ENCODE measurements at places on chromosomes 2 and 18. TPM values are rescaled to one million over a fixed set of nuclear protein-coding genes. Genes with fewer than 3 reads are reported as not detected.

GRCh38 chr2:136443661-136444060, 321.7 kb upstream of the THSD7B start:
- H3K4me3 ChIP-seq: no peak overlapping the region
- no peaks in the 10 kb centered on the region for H3K27me3 ChIP-seq
- no peak overlapping the region for H3K27ac ChIP-seq
- H3K4me1 ChIP-seq: peaks cover 2% of the 10 kb centered on the region
- H3K36me3 ChIP-seq: no peaks in the 10 kb centered on the region

Gene KCNG2
- total RNA-seq: 0.15 TPM

GRCh38 chr2:231957913-231958763, 3.4 kb upstream of the DIS3L2 start:
- H3K4me1 ChIP-seq: peaks cover 5% of the 10 kb centered on the region
- no peaks in the 10 kb centered on the region for H3K27me3 ChIP-seq
- H3K36me3 ChIP-seq: peaks cover 4% of the 10 kb centered on the region
- no peak overlapping the region for H3K4me3 ChIP-seq

DNA sequence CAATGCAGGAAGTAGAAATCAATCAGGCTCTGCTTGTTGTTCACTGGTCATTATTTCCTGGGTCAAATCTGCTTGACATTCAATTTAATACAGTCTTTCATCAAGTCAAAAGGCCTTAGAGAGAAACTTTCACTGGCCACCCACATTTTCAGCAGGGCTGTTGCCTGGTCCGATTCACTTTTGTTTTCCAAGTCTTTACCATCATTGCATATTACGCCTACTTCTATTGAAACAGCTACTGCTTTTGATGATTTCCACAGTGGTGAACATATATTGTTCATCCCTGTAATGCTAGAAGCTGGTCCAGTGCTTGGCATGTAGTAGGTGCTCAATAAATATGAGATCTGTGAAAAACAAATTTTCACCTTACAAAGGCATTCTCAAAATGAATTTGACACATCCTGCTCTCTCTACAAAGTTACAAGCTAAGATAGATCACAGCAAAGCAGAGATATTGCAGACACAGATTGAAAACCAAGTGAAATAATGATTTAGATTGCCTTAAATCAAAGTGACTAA, 600.1 kb downstream of the ARHGAP15 start:
- no peak for DNase-seq
- H3K4me3 ChIP-seq: no peak overlapping the region
- no peak overlapping the region for H3K27ac ChIP-seq
- no peaks in the 10 kb centered on the region for H3K27me3 ChIP-seq

DNA sequence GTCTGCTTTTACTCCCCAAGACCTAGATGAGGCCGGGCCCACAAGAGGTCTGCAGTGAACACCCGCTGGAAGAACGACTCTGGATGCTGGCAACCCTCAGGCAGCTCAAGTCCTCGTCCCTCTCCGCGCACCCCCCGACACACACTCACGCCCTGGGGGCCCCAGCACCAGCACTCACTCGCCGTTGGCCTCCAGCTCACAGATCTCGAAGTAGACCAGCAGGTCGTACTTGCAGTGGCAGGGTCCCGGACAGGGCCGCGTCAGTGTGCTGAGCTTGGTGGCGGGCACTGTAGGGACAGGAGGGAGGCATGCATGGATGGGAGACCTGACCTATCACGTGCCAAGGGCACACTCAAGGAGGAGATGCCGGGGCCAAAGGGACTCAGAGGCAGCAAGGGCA, 49.4 kb downstream of the AQP12A start:
- H3K27ac ChIP-seq: no peak overlapping the region
- no peaks in the 10 kb centered on the region for H3K4me1 ChIP-seq
- H3K4me3 ChIP-seq: no peak overlapping the region
- H3K27me3 ChIP-seq: no peaks in the 10 kb centered on the region
- no peak for DNase-seq

DNA sequence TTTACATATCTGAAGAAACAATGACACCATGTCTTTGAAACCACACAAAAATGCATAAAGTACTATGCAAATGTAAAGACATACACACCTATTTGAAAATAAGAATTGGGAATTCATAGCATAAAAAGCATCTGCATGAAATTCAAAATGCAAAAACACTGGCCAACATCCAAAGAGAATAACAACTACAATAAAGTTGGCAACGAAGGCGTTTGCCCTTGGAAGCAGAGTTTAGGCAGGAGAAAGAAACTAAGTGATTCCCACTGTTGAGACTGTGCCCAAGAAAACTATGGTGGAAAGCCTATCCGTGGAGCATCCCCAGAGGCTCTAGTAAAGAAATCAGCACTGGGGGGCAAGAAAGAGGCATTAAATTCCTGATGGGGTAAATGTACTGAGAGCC, 292.8 kb downstream of the RIT2 start:
- no peaks in the 10 kb centered on the region for H3K4me1 ChIP-seq
- H3K36me3 ChIP-seq: 0 out of 2 replicates have a peak, but pooled peaks cover 2% of the 10 kb centered on the region
- H3K27ac ChIP-seq: no peak overlapping the region

Gene HJURP
- total RNA-seq: 49.7 TPM

Gene PNO1
- total RNA-seq: 46.4 TPM

GRCh38 chr2:43133336-43133707, 93.1 kb downstream of the ZFP36L2 start:
- no peak overlapping the region for H3K27ac ChIP-seq
- H3K36me3 ChIP-seq: no peaks in the 10 kb centered on the region
- DNase-seq: no peak
- 0 out of 2 replicates have a peak, but pooled peaks cover 2% of the 10 kb centered on the region for H3K4me1 ChIP-seq
